ENCODE measurements at places on chromosomes 11 and 22.

- DNase-seq: no peak
Observed at GRCh38 chr22:27750584-27751265, 50.8 kb downstream of the MN1 start.

DNA sequence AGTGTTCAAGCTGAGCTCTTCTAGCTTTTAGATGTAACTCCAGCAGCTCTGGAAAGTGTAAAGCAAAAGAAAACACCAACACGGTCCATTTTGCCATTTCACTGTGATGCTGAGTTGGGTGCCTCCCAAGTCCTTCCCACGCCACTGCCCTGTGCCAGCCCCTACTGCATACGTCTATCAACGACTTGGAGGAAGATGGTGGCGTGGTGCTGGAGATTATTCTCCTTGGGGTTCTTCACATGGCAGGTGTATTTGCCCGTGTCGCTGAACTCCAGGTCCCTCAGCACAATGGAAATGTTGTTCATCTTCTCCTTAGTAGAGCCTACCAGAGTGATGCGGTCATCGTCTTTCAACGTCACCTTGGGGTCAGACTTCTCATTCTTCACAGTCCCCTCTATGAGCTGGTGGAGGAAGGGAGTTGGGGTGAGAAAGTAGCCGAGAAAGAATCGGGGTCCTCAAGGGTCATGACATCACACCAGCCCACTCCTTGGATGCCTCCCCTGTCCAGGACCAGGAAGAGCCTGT is 8.9 kb downstream of the SCN4B start:
- DNase-seq: no peak

GRCh38 chr11:16310943-16311342 is 45.4 kb downstream of the SOX6 start:
- DNase-seq: no peak

GRCh38 chr11:62592989-62593421 is 1.7 kb upstream of the TUT1 start:
- no peak for DNase-seq

DNA sequence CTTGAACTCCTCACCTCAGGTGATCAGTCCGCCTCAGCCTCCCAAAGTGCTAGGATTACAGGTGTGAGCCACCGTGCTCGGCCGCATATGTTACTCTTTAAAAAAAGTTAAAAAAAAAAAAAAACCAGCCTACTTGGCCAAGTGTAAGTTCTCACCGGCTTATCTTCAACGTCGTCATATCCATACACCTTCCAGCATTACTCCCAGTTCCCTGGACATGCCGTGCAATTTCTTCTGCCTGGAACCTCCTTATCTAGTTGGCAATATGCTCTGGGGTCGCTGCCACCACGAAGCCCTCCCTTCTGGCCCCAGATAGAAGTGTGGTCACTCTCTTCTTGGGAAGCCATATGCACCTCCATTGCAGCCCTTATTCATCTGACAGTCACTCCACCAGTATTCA is 36.3 kb upstream of the CBX7 start:
- DNase-seq: no peak

DNA sequence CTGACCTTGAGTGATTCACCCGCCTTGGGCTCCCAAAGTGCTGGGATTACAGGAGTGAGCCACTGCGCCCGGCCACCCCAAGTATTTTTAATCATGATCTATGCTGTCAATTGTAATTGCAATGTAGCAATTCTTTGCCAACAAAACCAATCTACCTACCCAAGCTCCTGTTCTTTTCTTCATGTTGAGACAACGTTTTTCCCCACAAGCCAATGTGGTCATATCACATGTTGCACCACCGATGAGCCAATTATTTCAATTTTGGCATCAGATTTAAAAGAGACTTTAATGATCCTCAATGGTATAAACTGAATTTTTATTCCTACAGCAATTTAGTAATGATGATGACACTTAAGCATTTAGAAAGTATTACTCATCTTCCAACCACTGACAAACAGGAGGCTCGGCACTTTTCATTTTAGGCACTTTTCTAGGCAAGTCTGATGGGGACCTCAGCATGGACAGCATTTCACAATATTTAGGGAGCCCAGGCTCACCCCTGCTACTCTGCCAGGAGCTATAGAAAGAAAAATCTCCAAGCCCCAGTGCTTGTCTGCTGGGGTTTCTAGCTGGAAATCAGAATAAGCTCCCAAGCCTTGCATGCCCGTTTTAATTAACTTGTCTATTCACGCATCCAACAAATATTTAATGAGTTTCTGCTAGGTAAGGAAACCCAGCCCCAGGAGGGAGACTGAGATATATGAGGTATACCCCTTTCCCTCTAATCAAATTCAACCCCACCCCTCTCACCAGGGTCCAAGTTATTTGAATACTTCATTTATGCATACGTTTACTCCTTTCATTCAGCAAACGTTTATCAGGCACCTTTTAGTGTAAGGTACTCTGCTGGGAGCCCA is 291.4 kb downstream of the ST3GAL4 start:
- no peak for DNase-seq

DNA sequence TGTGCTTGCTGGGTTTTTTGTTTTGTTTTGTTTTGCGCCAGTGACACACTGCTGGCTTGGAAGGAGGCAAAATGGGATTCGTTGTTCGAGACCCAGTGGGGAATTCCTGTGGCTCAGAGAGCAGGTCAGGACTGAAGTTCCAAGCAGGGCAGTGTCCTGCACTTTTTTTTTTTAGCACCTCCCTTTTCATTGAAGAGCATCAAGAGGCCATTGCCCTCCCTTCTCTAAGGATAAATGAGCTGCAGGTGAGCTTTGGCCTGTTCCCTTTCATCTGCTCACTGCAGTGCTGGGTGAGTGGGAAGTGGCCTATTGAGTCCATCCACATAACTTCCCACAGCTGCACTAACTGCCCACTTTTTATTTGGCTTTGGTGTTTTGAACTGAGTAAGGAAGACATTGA is 87.8 kb downstream of the ARHGAP42 start:
- no peak for DNase-seq

DNA sequence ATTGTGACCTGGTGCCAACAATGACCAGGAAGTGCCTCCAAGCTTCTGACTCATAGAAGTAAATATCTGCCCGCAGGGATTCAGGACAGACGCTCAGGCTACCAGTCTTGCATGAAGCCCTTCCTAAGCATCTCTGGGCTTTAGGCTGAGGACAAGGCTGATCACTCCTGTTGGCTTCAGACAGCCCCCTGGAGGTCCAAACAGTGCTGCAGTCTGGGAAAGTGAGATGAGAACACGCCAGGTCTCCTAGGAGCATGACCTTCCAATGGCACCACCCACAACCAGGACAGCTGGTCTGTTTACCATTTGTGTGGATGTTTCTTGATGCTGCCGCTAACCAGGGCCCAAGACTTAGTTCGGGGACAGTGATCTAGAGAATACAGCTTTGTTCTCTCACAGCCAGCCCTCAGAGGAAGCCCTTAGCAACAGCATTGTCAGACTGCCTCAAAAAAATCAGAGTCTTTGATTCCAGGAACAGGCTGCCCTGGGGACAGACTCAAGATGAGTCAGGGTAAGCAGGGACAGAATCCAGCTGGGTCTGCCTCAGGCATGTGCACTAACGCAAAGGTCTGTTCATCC is 111.2 kb downstream of the ZNF280B start:
- peak; percentile 63 for DNase-seq

All from retina (tissue), 1 donor.